ENCODE measurements at places on chromosomes 4 and X.

DNA sequence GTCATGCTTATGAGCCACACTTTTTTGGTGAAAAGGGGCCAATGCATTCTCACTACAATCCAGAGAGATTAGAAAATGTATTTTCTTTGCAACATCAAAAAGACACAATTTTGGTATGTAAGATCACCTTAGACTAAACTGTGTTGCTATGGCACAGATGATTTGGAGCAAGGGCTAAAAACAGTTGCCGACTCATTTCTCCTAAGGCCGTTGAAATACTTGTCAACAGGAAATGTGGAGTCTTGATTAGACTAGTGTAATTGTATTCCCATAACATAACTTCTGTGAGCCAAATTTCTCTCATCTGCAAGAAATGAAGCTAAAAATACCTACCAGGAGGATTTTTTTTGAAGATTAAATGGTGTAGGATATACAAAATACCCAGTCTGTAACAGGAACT is 2547.7 kb downstream of the ARAP2 start:
- DNase-seq = no peak

DNA sequence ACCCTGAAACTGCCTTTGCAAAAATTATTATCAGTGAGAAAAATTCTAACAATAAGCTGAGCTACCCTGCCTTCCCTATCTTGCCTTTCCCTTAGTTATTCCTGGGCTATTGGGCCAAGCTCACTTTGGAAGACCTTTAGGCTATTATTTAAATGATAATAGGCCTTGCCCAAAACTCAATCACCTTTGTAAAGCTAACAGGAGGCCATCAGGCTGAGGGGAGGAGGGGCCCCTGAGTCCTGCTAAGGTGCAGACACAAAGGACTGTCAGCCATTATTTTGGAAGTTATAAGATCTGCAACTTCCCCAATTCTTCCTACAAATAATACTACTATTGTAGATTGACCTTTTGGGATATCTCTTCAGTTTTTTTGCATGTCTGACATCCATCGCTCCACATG is 278.8 kb upstream of the DIAPH2 start:
- no peak for DNase-seq

DNA sequence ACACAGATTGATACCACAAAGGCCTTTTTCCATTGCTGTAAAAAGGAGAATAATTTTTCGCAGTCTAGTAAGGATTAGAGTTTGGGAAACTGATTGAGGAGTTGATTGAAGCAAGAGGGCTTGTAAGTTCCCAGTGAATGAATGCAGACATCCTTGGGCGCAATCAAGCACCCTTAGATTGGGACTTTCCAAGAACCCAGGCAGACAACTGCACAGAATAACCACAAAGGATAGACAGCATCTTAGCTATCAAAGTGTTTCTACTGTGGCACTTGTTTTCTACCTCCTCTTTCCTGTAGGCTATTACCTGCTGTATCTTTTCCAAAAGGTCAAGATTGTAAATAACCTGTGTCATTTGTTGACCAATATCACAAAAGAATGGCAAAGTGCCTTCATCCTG is 2.6 kb downstream of the COX18 start:
- no peak for DNase-seq

GRCh38 chr4:140450352-140450751 is 22.9 kb upstream of the CLGN start:
- no peak for DNase-seq
